IPS DF 19.7 (cell line): ENCODE measurements at places on chromosomes 12 and 14.

- DNase-seq: no peak
Measured at GRCh38 chr12:62516927-62517326, 50.3 kb downstream of the MON2 start.

- no peak for DNase-seq
Measured at GRCh38 chr14:101364503-101365328, 196.6 kb upstream of the DIO3 start.

GRCh38 chr12:15546102-15546701, 223.9 kb downstream of the PTPRO start:
- DNase-seq: no peak

GRCh38 chr14:84671776-84672175, 858.2 kb upstream of the FLRT2 start:
- DNase-seq: no peak
